ENCODE measurements at places on chromosomes 4 and X.

- no peak for DNase-seq
These were observed 50.9 kb downstream of the CORIN start for GRCh38 chr4:47786958-47787370.

DNA sequence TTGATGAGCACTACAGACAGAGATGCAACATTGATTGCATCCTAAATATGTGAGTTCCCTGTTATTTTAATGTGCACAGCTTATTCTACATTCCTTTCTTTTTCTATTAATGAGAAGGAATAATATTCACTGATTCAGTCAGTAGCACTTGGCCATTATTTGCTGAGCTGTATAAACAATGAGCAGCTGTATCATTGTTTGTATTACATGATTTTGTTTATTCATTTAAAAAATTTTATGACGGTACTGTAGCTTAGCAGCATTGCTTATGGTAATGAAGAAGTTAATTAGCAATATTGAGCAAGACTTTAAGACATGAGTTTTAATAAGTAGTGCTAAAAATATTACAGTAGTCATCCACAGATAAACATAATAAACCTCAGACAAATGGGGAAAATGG lies 582.0 kb downstream of the ADGRL3 start:
- DNase-seq: no peak

- no peak for DNase-seq
These were observed 128.3 kb downstream of the MAGEE1 start for GRCh38 chrX:76555816-76556215.

- DNase-seq: no peak
These were observed 154.1 kb downstream of the BANK1 start for GRCh38 chr4:101944649-101945048.

DNA sequence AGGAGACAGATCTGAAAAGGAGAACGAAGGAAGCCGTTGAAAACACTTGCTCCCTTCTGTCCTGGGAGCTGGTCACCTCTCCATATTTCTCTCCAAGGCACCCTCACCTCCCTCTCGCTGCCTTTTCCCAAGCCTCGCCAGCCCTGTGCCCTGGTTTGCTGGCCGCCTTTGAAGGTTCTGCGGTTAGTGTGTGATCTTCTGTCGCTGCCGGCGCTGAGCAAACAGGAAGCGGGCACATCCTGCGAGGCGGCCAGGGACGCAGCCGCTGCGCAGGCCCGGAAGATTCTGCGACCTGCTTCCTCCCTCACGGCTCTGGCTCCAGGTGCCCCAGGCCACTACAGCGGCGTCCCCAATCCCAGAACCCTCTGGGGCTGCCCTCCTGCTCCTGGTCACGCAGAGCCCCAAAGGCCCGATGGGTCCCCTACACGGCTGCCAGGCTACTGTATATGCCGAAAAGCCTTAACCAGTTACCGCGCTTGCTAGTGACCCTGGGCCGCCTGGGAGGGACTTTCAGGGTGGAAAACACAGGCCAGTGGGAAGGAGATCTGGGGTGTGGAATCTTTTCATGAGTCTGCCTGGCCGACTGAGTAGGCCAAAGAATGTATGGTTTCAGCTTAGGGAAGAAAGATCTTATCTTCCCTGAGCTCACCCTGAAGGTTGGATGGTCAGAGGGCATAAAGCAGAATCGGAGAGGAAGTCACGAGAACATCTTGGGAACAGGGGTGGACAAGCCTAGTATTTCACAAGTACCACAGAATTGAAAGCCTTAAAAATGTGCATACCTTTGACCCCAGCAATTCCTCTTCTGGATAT lies 2.3 kb upstream of the SASH3 start:
- no peak for DNase-seq

DNA sequence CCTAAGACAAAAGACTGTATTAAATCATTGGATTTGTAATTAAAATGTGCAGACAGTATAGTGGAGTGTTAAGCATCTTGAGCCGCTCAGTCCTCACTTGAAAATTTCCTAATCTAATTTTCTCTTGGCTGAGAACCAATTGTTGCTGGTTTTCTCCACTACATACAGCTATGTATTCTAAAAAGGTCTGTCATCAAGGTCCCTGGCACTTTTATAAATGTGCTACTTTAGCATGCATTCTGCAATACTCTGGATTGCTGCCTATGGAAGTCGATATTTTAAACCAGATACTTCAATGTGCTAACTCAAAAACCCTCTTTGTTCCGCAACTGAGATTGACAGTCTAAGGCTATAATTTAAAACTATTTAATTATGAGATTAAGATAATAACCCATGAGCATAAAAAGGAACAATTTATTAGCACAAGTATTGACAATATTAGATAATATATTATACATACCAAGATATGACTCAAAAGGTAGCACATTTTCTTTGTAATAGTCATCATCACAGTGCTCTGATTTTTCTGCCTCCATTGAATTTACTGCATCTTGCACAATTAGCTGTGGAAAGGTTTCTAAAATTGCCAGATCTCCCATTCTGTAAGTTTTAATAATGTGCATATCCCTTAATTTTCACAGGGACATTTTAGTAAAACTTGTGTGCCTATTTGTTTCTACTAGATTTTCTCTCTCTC lies 815.1 kb downstream of the ADGRL3 start:
- DNase-seq: no peak

GRCh38 chrX:153347530-153347929 lies 13.6 kb downstream of the ZNF275 start:
- no peak for DNase-seq

DNA sequence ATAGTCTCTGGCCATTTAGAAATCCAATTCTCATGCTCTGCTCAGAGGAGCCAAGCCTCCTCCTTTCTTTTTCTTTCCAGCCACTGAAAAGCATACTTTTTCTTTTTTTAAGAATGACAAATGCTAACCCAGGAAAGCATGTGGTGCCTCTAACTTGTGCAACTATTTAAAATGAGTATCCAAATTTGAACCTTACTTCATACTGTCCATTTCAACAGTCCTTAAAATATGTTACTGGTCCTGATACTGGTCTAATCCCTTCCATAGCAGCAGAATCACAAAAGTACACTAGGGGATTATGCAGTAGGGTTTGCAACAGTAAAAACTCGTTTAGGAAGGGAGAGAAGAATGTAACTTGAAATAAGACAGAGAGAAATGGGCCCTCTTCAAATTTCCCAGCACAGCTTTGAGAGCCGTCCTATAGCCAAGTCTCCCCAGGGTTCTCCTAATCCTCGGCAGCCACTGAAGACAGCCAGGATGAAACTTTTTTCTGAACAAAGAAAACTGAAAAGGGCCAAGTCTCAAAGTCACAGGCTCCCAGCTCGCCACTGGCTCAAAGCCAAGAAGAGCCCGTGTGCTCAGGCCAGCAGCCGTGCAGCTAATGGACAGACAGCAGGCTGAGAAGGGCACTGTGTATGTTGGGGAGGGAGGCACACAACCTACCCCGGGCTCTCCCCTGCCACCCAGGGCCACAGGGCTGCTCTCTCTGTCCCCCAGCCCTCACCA lies 39.5 kb downstream of the GPC4 start:
- no peak for DNase-seq

GRCh38 chr4:138299881-138300280 lies 57.7 kb upstream of the SLC7A11 start:
- no peak for DNase-seq
